NCI-H774 (cell line): ENCODE measurements at places on chromosomes 2 and 18.

GRCh38 chr2:170971071-170971470, 42.0 kb downstream of the GORASP2 start:
- no peak for DNase-seq

GRCh38 chr2:101111262-101111838, 39.8 kb downstream of the TBC1D8 start:
- DNase-seq, result no peak

DNA sequence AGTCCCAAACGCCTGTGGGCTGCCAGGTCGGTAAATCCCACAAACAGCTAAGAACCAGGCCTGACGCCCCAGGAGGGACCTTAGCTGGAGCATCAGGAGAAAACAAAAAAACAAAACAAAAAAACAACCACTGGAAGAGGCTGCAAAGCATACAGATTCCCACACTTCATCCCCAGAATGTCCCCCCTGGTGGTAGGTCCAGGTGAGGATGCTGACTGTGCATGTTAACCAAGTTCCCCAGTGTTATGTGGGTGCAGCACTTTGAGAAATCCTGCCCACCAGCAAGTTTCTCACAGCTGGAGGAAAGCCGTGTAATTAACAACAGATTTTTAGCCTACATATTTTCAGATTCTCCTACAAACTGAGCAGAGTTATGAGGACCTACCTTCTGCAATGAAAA, 15.1 kb downstream of the ST3GAL5 start:
- no peak for DNase-seq

- DNase-seq, result no peak
Measured at GRCh38 chr2:21500401-21500945, 376.7 kb downstream of the TDRD15 start.

DNA sequence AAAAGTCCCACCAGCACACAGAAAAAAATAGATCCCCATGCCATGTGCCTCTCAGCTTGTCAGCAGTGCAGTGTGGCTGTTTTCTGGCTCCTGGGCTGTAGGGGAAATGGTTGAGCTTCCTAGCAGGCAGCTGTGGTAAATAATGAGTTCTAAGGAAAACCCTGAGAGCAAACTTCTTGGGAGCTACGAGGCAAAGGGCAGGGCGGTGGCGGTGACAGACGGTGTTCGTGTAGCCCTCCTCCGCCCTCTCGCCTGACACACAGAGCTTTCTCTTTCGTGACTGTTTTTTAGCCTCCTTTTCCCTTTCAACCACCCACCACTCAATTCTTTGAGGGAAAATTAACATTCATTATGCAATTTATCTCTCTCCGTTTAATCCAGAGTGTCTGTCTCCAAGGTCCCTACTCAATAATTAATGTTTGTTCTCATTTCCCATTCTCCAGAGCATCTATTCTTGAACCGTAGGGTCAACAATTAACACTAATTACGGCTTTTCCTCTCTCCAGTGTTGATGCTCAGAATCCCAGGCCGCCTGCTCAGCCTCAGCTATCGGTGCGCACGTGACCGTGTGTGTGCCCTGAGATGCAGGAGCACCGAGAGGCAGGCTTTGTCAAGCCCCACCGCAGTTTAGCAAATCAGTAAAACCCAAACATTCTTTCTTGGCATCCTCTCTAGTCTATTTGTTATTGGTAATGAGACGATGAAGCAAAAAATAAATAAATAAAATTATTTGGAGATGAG, 50.1 kb downstream of the KIAA2012 start:
- DNase-seq, result peak; percentile 7
